Right forelimb (tissue), 1 donor: ENCODE measurements at places on chromosomes 1 and 21.

- no peak for DNase-seq
Measured at GRCh38 chr1:49102752-49103151, 326.1 kb upstream of the BEND5 start.

DNA sequence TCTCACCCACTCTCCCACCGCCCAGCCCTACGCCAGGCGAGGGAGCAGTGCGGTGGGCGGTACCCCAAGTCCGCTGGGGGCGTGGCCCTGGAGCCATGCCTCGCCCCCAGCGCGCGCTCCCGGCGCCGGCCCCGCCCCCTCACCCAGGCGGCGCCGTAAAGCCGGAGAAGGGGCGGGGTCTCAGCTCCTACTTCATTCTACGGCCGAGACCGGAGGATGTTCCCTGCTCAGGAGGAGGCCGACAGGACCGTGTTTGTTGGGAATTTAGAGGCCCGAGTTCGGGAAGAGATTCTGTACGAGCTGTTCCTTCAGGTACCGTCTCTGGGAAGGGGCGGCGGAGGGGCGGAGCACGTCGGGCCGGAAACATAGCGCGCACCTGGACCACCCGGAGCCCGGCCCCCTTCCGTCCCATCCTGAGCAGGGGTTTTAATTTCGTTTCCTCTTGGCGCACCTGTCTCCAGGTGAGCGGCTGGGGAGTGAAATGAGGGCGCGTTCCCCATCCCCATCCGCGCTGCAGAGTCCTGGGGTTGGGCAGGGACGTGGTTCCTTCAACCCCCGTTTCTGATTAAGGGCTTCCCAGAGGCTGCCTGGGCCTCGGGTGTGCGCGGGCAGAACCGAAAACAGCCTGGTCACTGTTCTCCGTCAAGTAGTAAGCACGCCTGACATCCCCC, at the start of gene RBM11:
TSS of gene RBM11 (plus strand) at position 187 of the 671 bp plus-strand sequence. CDS start at position 217, 30 bp downstream.
- DNase-seq, result peak; percentile 69

- DNase-seq, result no peak
Measured at GRCh38 chr1:182641561-182641960, 37.4 kb upstream of the RGS16 start.

DNA sequence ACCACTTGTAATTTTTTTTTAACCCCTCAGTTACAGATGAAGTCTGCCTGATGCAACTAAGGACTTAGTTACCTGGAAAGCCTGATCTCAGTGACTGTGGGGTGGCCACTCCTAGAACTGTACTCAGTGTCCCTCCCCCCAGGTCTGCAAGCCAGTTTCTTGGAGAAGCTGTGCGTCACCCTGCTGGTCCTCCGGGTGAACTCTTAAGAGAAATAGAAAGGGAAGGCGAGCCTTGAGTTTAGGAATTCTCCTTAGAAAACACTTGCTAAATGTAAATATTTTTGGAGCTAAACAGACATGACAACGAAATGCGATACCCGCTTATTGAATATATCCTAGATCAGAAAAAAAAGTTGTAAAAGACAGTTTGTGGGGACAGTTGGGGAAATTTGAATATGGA, 730 bp downstream of the SLC16A4 start:
- no peak for DNase-seq

DNA sequence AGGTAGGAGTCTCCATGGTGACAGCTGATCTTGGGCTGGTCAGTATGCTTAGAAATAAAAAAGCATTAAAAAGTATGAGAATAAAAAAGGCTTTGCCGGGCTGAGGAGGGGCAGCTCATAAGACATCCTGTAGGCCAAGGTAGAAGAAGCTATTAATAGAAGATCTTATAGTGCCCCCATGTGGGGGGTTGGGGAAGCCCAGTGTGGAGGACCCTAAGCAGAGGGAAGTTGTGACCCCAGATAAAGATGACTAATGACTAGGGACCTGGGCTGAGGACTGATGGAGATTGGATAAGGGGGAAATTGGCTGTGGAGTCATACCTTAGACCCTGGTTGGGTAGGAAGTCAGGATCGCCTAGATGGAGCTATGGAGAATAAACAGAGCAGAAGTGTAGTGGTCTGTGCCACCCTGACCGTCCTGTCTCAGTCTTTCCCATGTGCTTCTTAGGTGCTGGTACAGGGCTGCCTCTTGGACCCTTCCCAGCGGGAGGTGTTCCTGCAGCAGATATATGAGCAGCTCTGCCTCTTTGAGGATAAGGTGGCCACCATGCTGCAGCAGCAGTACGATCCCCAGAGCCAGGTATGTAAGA, 25.0 kb downstream of the SZT2 start:
- no peak for DNase-seq

GRCh38 chr1:180251526-180252305, 21.7 kb downstream of the LHX4 start:
- DNase-seq, result no peak

DNA sequence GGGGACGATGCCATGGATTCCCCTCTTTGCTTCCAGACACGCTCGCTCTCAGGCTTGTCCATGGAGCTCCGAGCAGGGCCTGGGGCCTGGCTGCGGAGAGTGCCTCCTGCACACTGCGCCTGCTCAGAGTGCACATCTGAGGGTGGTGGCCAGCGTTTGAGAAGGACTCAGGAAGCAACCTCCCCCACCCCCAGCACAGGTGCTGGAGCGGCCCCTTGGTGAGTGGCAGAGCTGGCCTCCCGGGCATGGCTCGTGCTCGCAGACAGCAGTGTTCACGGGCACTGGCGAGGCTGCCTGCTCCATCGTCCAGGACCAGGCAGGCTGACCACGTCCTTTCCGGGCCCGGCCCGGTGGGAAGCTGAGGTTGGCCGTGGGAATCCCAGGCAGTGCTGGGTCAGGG, 2.8 kb downstream of the SPATC1L start:
- no peak for DNase-seq

DNA sequence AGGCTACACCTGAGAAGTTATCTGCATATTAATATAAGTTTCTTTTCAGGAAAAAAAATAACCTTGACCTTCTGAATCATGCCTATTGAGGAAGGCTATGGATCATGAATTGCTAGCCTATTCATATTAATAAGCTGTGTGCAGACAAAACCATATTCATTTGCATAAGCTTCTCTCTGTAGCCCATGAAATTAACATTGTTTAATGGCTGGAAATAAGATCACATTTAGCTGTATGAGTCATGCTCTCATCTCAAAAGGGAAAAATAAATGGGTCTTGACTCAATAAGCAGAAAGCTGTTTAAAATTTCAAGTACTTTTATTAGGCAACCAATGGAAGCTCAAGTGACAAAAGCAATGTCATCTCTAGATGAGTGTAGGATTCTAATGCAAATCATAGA, 330.0 kb upstream of the DEPDC1 start:
- DNase-seq, result no peak

GRCh38 chr1:209397910-209398309, 185.6 kb upstream of the CAMK1G start:
- no peak for DNase-seq

GRCh38 chr1:195097316-195097715, 1510.9 kb downstream of the KCNT2 start:
- DNase-seq, result no peak

- DNase-seq, result no peak
Measured at GRCh38 chr1:5998906-5999301, 6.7 kb upstream of the NPHP4 start.

DNA sequence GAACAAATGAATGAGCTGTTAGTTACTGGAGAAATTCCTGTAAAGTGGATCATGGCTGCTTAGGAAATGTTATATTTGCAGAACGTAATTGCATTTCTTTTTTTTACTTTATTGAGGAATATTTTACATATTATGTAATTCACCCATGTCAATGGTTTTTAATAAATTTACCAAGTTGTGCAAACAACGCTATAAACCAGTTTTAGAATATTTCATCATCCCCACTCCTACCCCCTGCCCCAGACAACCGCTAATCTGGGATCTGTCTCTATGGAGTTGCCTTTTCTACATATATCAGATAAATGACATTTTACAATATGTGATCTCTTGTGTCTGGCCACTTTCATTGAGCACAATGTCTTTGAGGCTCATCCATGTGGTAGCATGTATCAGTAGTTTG, 4.3 kb upstream of the IFFO2 start:
- DNase-seq, result no peak

DNA sequence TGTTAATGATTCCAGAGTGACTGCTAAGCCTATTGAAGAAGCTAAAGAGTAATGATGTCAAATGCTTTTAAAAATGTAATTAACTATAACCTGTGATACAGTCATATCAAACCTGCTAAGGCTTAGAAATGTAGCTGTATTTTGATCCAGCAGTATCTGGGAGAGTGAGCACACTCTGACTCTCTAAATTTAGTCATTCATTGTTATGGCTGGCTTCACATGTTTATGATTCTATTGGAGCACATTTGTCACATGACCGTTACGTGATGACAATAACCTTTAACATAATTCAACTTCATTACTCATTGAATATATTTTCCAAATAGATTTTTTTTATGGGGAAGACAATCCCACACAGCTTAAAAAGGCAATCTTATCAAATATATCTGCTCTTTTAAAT, 587.1 kb downstream of the LMO4 start:
- DNase-seq, result no peak

DNA sequence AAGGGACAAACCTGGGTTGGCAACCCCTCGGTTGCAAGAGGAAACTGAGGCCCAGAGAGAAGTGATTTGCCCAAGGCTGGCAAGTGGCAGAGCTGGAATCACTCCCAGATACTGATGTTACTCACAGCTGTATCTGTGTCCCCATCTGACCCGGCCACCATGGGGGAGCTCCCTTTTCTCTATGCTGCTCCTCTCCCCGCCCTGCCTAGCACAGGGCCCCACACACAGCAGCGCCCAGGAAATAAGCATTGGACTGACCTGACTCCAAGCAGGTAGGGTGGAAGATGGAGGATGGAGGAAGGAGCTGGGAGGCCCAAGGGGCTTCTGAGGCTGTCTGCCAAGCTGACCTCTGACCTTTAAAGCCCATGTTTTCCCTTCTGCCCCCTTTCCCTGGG, 3.0 kb upstream of the FBLIM1 start:
- DNase-seq, result no peak

- no peak for DNase-seq
Measured at GRCh38 chr1:40621821-40622450, 43.5 kb downstream of the RIMS3 start.

DNA sequence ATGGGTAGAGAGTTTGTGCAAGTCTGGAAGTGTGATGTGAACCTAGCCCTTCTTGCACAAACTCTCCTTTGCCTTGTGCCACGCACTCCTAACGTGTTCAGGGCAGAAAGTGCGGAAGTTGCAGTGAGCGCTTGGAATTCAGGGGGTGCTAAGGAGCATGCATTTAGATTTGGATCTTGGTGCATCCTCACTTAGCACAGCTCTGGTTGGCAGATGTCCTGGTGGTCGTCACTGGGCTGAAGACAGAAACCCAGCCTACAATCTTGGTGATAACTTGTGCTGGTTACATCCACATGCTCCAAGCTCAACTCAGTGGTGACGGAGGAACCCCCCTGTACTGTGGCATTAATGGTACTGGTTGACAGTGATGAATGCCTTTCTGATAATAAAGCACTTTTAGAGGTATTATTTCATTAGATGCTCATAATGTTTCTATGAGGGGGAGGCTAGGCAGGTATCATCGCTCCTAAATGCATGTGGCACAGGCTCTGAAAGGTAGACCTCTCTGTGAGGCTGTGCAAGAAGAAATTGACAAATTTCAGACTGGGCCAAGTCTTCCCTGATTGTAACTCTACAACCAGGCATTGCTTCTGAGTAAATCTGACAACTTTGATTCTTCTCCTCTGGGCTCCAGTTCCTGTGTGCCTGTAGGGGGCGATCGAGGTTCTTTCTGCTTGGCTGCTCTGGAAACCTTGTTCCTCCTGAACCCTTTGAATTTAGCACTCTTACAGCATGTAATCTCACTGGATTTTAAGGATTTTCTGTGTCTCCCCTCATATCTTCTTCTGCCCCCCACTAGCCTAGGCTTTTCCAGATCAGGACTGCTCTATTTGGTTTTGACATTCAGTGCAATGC, 40.6 kb downstream of the MAPKAPK2 start:
- DNase-seq, result peak; percentile 47

- DNase-seq, result no peak
Measured at GRCh38 chr1:171366085-171366484, 52.1 kb downstream of the FMO4 start.
